ENCODE measurements at places on chromosomes 7 and 10. TPM values are rescaled to one million over a fixed set of nuclear protein-coding genes. Genes with fewer than 3 reads are reported as not detected.
A peak's percentile ranks its signal among the peaks of the same experiment; 100 is the strongest.

DNA sequence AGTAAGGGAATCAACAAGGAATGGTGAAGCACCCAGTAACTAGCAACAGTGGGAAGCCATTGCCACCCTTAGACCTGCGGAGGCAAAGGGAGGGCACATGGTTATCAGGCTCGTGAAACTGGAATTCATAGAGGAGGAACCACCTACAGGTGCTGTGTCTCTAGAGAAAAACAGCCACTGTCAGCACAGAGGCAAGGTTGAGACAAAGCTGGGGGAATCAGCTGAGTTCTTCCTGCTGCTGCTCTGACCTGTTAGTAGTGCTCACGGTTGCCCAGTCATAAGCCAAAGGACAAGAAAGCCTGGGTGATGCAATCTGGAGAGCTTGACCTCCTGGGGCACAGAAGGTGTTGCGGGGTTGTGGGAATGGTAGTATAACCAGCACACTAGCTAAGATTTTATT is 110.1 kb downstream of the TPST1 start:
- DNase-seq = no peak

DNA sequence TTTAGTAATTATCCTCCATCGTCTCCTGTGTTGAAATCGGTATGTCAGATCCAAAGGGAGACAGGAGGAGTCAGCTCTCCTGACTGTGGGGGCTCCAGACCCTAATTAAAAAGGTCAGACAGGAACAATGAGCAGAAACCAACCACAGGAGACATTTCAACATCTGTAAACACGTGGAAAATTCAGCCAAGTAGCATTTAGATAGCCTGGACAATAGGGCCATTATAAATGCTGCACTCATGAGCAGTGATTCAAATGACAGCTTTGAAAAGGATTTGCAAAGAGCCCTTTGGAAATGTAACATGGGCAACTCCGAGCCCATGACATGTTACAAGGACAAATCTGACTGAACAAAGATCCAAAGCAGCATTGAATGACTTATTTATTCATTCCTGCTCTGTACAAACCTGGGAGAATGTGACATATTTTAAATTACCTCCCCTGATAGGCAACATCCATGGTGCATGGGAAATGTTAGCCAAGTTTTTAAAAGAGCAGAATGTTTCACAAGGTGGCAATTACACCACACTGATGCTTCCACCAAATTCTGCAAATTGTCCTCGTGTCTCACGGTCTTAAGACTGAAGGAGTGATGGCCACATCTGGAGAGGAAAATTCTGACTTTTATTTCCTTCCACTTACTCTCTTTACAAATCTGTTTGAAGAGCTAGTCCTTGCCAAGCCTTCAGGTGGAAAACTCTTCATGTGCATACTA is 113.3 kb upstream of the KMT2E start:
- DNase-seq = no peak

DNA sequence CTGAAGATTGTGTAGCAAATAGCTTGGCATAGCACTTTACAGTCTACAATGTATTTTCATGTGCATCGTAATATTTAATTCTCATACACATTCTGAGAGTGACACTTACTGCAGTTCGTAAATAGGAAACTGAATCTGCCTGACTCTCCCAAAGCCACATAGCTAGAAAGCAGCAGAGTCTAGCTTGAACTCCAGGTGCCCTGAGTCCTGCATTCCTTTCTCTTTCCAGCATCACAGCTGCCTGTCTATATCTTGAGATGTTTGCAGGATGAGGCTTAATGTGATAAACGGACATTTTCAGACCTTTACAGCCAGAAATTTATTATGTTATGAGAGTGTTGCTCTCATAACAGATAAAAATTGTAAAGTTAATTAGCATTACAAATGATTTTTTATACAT is 132.9 kb upstream of the PLXDC2 start:
- no peak for DNase-seq

GRCh38 chr7:91771394-91771793 is 109.1 kb downstream of the MTERF1 start:
- no peak for DNase-seq

DNA sequence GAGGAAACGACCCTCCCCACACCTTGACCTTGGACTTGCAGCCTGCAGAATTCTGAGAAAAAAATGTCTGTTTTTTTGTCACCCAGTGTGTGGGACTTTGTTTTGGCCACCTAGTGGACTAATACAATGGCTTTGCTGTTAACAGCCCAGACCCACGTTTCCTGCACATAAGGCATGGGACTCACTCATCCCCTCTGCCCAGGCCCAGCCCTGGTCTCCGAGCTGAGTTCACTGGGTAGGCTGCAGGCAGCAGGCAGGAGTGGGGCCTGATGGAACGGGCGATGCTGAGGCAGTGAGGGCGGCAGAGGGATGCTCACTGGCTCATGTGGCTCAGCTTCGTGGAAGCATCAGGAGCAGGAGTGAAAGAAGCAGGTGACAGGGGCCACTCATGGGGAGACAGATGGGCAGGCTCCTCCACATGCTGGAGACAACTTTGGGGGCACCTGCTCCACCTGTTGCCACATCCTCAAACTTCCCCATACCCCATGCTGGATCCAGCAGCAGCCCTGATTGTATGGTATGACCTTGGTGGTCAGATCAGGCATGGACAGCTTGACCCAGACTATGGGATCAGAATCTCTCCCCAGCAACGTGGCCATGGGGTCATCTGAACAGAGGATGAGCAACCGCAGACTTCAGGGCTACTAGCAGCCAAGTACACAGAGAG is 65.8 kb upstream of the ANTXRL start:
- no peak for DNase-seq

DNA sequence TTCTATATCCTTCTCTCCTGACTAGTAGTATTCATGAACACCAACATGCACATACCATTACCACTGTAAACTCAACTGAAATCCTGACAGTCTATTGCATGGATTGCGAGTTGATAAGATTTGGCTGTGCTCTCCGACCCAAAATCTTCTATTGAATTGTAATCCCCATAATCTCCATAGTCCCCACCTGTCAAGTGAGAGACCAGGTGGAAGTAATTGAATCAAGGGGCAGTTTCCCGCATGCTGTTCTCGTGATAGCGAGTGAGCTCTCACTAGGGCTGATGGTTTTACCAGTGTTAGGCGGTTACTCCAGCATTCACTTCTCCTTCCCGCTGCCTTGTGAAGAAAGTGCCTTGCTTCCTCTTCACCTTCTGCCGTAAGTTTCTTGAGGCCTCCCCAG is 261.8 kb downstream of the PHF14 start:
- DNase-seq = no peak

GRCh38 chr10:133237588-133238465 is at the start of gene VENTX:
Gene VENTX (plus strand): TSS chr10:133237855. CDS start chr10:133237915, 60 bp downstream.
- DNase-seq = no peak

DNA sequence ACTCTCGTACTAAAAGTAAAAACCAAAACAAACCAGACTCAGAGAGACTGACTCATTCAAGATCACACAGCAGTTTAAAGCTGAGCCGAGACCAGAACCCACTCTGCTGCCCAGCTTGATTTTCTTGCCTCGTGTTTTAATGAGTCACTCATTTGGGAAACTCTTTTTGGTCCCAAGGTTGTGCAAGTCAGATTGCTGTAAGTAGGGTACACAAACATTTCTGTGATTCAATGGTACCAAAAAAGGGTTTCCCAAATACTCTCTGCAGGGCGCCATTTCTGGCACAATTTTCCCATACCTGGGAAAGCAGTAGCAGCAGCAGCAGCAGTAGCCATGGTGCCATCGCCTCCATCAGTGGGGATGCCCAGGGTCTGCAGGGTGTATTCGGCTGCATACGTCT is 69.9 kb downstream of the ASAH2B start:
- no peak for DNase-seq

GRCh38 chr7:108079276-108079647 is 50.9 kb downstream of the LAMB4 start:
- no peak for DNase-seq

GRCh38 chr7:135981958-135982646 is 4.9 kb upstream of the MTPN start:
- DNase-seq = no peak

DNA sequence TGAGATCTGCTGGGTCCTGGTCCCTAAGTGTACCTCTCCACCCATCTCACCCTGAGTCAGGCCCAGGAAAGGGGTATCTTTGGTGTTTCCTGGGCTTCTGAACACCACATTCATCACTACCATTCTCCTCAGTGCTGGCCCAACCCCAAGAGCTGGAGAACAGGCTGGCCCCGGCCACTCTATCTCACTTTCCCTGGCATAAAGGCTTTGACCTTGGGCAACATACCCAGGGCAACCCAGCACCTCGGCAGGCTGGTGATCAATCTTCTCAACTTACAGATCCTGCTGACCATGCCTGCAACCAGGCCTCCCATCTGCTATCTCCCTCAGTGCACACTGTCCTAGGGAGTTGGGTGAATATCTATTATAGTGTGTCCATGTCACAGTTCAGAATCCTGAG is 2.1 kb downstream of the VSIR start:
- no peak for DNase-seq

DNA sequence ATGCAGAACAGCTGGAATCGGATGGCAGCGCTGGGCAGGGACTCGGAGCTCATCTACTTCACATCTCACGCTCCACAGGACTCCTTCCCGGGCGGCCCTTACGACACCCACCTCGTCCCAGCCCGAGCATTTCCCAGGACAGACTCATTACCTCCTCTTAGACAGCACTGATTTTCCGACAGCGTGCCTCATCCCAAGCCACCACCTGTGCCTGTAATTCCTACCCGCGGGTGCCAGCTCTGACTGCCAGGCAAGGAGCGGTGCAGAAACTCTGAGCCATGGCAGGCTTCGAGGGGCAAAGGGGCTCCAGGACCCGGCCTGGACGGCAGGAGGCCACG is 25.6 kb downstream of the GPER1 start:
- peak; percentile 52 for DNase-seq

- DNase-seq = peak; percentile 7
Observed at GRCh38 chr10:97456034-97456685, 10.2 kb downstream of the ZDHHC16 start.

- no peak for DNase-seq
Observed at GRCh38 chr7:150326657-150327268, 3.4 kb upstream of the ACTR3C start.

DNA sequence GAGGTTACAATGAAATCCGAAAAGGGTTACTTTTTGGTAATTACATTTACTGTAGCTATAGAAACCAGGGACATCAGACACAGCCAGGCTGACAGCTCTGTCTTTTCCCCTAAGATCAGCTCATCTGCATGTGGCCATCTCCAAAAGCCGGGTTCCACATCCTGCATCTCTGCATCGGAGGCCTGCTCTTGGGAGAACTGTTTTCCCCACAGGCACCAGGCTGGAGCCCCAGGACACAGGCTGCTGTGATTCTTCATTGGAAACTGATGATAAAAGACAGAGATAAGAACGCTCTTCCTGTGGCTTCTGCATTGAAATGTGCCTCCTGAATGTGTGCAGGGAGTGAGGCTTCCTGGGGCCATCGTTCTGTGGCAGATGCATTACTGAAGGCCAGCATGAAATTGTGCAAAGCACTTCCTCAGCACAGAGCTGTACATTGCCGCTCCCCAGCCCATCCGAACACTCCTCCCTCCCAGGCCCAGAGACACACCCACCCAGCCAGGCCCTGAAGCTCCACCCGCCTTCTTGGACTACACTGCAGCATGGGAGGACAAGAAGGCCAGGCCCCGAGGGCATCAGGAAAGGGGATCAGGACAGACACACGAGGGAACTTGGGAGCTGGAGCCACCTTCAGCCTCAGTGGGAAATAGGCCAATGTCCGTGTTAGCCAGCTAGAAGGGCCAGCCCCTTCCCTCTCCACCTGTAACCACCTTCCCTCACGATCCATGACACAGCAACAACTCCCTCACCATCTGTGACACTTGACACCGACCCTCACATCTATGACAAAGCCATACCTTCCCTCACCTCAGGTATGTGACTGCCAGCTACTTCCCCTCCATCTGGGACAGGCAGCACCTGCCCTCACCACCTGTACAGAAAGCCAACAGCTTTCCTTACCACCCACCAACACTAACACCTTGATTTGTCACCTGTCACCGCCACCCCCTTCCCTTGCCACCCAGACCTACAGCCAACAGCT is 113.2 kb downstream of the GRID1 start:
- DNase-seq = peak; percentile 34

DNA sequence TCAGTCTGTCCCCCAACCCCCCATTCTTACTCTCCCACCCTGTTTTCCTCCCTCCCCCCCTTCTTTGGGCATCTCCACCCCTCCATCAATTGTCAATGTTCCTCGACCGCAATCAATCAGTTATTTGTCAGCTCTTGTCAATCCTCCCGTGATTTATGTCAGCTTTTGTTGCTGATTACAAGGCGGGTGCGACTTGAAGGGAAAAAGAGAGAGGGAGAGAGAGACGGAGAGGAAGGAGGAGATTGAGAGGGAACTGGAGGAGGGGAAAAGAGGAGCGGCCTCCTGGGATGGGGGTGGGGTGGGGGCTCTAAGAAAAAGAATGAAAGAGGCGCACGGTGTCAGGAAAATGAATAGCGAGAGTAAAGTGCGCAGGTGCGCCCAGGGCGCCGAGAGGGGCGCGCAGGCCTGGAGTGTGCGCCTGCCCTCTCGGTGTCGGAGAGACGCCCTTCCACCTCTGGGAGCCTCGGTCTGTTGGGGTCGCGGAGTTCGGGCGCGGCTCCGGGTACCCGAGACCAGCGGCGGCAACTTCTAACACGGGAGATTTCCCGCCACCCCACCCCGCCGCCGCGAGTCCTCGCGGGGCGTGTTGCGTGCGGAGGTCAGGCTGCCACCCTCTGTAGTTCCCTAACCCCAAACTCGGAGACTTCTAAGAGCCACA is 1.1 kb upstream of the ZNF503 start:
- DNase-seq = peak; percentile 71

DNA sequence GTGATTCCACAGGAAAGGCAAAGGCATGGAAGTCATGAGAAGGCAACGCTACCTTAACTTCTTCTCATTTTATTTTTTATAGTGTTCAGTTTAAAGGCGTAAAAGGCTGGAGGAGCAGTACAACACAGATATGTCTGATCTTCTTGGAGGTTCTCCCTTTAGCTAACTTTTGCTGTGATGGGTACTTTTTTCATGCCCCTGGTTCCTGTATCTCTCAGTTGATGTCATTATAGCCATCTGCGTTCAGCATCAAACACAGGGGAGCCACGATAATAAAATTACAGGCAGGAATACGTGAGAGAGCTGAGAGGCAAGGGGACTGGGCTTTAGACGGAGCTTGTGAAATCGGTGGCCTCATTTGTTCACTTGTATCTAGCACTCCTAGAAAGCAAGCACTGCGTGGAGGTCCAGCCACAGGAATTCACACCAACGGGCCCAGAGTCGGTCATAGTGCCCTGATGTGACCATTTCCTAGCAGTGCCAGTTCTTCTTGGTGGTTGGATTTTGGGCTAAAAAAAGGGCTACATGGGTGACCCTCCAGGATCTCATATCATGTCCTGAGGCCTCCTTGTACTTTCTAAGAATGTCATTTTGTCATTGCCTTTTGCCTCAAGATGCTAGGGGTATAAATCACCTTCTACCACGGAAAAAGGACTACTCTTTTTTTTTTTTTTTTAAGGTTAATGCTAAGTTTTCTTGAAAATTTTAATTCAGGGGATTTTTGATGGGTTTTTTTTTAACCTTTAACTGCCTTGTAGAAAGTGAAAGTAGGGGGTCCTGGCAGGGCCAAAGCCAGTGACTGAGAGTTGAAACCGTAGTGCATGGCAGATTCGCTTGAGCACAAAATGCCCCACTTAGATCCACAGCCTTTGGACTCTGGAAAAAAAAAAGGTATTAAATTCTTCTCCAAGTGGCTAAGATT is 191.5 kb downstream of the CELF2 start:
- DNase-seq = no peak

The ADAM12 gene
- 5.8 TPM for total RNA-seq

The STX1A gene
- 7.5 TPM for total RNA-seq

All from sciatic nerve (tissue), 2 donors.